ENCODE measurements at places on chromosomes 5 and 9.

DNA sequence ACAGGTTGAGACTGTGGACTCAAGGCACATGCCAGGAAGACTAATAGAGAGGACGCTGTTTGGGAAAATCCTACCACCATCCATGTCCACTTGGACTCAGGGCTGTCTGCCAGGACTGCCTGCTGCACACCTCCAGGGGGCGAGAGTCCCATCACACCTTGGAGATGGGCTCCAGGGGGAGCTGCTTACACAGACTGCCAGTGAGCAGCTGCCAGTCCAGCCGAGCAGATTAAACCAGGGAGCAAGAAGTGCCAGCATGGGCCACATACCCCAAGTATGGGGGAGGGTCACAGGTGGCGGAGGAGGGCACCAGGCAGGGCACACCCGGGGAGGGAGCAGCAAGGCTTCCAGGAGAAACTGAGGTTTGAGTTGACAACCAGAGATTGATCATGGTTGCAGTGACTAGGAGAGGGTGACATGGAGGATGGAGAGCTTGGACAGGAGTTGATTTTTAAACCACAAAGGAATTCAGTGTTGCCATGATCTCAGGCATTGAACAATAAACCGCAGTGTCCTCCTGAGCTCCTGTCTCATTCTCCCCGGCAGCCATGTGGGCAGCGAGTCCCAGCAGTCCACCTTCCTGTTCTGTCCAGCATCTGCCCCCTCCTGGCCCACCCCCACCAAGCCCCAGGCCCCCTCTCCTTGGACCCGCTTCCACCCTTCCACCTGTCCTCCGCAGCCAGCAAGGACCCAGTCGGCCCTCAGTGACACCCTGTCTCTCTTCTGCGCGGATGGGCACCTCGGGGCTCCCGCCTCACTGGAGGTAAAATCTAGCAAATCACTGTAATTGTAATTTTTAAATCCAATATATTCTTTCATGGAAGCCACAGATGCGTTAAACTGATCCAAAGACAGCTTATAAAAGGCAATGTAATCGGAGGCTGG lies 3.1 kb upstream of the VAV2 start:
- DNase-seq = peak; percentile 6

- no peak for DNase-seq
Observed at GRCh38 chr5:54611290-54611951, 93.9 kb downstream of the SNX18 start.

- no peak for DNase-seq
Observed at GRCh38 chr5:122507581-122507980, 195.5 kb downstream of the SNCAIP start.

DNA sequence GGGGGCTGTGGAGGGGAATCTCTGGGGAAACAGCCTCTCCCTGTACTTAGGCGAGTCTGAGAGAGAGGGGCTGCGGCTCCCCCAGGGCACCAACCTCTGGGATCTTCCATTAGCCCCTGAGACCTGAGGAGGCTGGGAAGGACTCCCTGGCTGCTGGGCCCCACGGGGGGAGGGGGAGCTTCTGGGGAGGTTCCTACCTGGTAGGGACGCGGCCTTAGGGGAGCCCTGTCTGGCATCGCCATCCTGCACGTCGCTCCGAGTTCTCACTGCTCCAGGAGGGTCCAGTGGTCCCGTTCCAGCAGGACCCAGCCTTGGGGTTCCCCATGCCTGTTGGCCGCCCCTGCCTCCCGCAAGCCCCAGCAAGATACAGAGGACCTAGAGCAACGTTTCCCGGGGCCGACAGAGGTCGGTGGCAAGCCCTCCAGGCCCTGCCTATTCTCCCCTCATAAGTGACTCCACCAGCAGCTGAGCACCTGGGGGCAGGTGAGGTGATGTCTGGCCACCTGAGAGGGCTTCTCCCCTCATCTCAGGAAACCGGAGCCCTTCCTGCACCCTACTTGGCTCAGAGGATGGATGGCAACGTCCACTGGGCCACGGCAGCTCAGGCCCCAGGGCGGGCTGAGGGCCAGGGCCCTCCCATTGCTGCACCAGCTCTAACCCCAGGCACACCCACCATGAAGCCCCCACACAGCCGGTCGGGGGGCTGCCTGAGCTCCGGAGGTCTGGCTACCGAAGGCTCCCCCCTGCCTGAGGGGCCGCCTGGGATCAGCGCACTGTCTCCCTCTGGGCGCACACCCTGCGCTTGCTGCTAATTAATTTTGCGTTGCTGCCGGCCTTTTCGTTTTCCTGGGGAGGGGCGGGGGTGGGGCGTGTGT lies 22.5 kb downstream of the TPPP start:
- DNase-seq = no peak

DNA sequence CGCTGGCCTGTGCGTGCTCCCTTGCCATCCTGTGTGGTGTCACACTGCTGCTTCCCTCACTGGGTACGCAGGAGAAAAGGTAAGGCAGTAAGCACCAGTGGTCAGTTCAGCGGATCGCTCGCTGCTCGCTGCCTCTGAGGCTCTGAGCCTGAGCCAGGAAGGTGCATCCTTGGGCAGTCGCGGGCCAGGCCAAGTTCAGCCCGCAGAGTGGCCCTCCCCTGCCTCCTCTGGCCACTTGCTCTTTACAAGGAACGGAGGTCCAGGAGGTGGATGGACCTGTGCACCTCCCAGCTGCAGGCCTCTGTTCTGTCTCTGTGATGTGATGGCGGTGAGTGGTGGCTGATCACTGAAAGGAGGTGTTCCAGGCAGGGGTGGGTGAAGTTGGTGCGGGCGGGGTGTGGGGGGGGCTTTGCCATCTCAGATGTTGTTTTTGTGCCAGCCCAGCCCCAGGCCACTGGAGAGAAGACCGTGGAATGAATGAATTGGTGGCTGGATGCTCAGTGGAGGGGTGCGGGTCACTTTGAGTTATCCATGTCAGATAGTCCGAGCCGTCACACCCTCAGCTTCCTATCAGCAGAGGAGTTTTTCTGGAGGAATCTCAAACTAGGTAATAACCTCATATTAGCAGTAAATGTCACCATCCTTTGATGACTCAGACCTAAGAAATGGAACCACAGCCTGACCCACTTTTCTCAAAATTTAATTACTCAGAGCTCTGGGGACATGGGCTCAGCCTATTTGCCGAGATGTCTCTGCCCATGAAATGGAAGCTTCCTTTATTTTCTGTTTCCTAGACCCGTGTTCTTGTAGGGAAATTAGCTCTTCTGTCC lies 7.3 kb downstream of the COL5A1 start:
- DNase-seq = no peak

DNA sequence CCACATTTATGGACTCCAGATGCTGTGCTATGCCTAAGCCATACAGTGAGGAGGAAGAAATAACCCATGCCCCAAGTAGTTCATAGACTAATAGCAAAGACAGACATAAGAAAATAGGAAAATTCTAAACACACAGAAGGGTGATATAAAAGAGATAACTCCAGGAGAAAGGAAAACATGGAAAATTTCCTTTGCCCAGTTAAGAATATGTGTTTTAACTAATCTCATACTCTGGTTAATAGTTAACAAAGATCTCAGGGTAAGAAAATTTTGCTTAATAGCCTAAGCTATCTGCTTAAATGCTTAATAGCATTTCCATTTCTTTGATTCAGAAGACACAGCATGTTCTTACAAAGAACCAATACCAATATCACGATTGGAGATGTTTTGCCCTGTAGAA lies 358.0 kb downstream of the MSX2 start:
- no peak for DNase-seq

- DNase-seq = no peak
Observed at GRCh38 chr5:56757077-56757476, 58.3 kb upstream of the MAP3K1 start.

DNA sequence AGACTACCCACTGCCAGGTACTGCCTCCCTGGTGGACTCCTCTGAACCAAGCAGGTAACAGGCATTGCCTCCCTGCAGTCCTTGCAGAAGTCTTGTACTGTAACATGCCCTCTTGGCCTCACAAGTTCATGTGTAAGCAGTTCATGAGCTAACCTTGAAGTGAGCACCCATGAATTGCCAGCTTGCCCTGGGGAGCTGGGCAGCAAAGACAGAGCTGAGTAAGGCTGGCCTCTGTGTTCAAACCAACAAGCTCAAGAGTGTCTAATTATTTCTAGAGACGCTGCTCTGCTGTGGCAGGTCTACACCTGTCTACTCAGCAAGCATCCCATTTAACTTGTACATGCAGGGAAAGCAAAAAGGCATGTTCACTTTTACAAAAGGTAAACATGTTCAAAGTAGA lies 113.5 kb downstream of the FEM1C start:
- DNase-seq = no peak

- DNase-seq = no peak
Observed at GRCh38 chr5:163330723-163331668, 106.4 kb upstream of the CCNG1 start.

DNA sequence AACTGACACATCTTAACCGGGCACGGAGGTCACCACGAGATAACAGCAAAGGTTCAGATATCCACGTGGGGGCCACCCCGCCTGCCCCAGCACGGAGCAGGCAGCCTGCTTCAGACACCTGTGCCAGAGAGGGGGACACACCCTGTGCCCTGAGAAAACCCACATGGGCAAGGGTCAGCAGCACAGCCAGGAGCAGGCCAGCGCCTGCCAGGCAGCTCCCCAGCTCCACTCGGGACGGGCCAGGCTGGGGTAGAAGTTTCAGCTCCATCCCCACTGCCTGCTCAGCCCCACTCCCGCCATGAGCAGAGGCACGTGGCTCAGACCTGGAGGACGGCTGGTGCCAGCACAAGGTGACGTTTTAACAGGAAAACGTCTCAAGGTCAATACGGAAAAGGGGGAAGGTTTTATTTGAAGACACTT lies 22.2 kb downstream of the SLC12A7 start:
- DNase-seq = no peak

- DNase-seq = no peak
Observed at GRCh38 chr5:39161578-39161977, 57.8 kb downstream of the FYB1 start.

- DNase-seq = no peak
Observed at GRCh38 chr9:70600506-70600905, 186.0 kb upstream of the KLF9 start.

- no peak for DNase-seq
Observed at GRCh38 chr5:57189515-57189914, 15.7 kb downstream of the GPBP1 start.

DNA sequence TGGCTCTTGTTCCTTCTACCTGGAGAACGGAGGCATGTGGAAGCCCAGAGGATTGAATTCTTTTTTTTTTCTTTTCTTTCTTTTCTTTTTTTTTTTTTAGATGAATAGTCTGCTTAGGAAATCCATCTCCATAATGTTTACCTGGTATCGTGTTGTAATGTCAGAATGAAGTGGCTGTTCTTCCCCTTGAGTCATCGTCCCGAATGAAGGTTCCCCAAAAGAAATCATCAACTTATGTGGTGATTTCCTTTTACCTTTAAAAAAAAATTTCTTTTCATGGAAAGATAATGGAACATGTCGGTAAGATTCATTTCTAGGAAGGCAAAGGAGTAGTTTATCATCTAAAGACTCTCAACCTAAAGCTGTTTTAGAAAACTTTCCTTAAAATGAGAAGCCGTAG lies 59.7 kb downstream of the DOCK8 start:
- no peak for DNase-seq

GRCh38 chr5:133499895-133500294 lies 112.4 kb downstream of the FSTL4 start:
- DNase-seq = no peak

- no peak for DNase-seq
Observed at GRCh38 chr9:109253637-109254284, 67.1 kb downstream of the EPB41L4B start.

- no peak for DNase-seq
Observed at GRCh38 chr5:93044859-93045666, 536.0 kb downstream of the NR2F1-AS1 start.

DNA sequence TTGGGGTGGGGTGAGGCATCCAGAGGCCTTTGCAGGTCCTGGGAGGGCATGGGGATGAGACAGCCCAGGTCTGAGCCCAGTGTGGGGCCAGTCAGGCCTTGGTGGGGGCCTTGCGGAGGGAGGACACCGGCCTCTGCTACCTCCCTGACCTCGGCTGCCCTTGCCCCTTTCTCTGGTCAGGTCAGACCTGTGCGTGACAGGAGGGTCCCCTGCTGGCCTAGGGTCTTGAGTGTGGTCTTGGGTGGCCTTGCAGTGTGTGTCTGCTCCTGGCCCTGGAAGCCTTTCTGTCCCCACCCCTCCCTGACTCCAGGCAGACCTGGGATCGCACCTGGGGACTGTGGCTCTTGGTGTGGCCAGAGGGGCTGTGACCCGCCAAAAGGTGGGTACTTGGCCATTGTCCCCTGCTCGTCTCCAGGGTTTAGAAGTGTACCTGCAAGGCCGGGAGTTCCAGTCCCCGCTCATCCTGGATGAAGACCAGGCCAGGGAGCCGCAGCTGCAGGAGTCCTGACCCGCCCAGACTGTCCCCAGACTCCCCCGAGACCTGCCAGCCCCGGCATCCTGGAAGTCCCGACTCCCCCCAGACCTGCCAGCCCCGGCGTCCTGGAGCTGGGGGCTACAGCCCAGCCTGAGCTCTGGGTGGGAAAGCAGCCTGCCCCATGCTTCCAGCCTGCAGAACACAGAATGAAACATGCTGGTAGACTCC lies 4.4 kb upstream of the MAN1B1 start:
- no peak for DNase-seq

DNA sequence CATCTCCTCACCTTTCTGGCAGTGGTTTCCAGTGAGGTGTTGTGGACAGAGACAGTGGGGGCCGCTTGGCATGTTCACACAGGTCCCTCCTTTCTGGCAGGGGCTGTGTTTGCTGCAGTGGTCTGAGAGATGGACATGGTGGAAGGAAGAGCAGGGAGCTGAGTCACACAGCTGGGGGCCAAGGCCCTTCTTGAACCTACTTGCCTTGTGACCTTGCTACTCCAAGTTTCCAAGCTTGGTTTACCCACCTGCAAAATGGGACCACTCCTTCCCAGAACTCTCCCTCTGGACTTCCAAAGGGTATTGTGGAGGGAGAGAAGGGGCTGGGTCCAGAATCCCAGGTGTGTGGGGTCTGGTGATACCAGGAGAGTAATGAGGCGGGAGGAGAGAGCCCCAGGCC lies 4.1 kb downstream of the F12 start:
- no peak for DNase-seq

- no peak for DNase-seq
Observed at GRCh38 chr5:139265001-139265400, 28.5 kb upstream of the MATR3 start.

GRCh38 chr5:14171621-14172020 lies 28.5 kb downstream of the TRIO start:
- DNase-seq = no peak

GRCh38 chr5:157076558-157076957 lies 17.6 kb upstream of the HAVCR1 start:
- DNase-seq = no peak

DNA sequence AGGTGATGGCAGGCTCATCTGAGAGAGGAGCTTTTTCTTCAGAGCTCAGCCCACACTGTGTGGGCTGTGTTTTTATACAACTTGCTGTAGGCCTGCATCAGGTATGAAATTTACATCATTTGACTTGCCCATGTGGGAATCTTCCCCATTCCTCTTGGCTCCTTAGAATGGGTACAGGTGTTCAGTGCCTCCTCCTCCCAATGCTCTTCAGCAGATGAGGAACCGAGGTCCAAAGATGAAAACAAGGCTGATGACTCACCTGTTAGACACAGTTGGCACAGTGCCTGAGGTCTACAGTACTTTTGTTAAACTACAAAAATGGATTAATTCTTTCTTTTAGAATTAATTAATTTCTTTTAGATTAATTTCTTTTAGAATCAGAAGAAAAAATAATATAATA lies 20.8 kb downstream of the PAPPA start:
- no peak for DNase-seq

All from right kidney (tissue), 9 donors.